ENCODE measurements at places on chromosomes 5 and 9.

- DNase-seq = no peak
Measured at GRCh38 chr5:34599471-34600117, 56.5 kb upstream of the RAI14 start.

- DNase-seq = no peak
Measured at GRCh38 chr9:76373173-76373783, 20.9 kb downstream of the RFK start.

DNA sequence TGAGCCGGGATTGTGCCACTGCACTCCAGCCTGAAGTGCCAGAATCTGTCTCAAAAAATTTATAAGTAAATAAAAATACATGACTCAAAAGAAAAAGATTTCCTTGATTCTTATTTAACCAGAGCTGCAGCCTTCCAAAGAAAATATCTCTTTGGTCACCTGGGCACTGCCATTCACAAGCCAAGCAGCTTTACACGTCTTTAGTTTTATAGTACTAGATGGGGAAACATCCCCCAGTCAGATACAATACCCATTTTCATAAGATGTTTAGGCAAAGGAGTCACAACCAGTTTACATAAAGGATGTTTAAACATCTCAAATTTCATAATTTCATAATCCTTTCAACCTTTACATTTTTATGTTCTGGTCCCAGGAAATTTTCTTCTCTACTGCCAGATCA is 13.7 kb upstream of the OXCT1 start:
- DNase-seq = no peak

GRCh38 chr5:144594919-144595318 is 424.2 kb downstream of the KCTD16 start:
- DNase-seq = no peak

- DNase-seq = no peak
Measured at GRCh38 chr5:102961671-102962070, 158.3 kb downstream of the GIN1 start.

DNA sequence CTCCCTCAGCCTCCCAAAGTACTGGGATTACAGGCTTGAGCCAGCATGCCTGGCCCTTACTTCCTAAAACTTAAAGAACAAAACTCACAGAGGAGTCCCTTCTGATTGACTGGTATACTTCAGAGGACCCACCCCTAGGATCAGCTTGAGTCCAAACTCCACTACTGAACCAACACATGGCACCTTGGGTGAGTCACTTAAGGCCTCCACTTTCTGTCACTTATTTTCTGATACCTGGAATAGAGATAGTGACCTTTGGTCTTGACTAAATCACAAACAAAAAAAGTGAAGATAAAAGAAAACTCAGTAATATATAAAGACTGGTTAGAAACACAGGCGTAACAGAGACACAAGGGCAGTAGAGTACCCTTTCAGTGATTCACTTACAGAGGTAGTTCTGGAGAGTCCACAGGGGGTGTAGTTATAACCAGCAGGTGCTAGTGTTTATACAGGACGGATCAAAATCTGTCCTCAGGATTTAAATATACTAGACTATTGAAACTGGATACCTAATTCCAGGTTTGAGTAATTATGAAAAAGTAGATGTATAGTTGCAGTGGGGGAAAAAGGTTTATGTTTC is 274.3 kb upstream of the ANKRD55 start:
- no peak for DNase-seq

- no peak for DNase-seq
Measured at GRCh38 chr5:124642151-124642550, 104.3 kb downstream of the ZNF608 start.

- DNase-seq = no peak
Measured at GRCh38 chr9:133115604-133116345, 5.3 kb downstream of the RALGDS start.

All from omental fat pad (tissue), 4 donors.